ENCODE measurements at places on chromosomes 2 and 18.

DNA sequence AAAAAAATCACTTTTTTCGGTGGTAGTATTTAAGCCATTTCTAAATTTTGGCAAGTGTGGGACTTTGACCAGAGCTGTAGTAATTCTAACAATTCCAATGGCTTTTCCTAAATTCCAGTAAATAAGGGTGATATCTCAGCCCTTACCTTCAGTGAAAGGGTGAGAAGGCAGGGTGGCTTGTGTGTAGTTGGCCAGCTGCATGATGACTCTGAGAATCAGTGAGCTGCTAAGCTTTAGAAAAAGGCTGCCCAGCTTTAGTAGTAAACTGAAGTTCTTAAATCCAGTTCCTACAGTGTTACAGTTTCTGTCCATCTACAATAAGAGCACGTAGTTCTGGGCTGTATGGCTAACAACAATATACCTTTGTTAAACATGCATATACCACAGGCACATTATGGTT, 42.0 kb downstream of the OXER1 start:
- no peak overlapping the region for H3K27ac ChIP-seq
- H3K4me1 ChIP-seq, result no peaks in the 10 kb centered on the region
- DNase-seq, result no peak
- H3K27me3 ChIP-seq, result no peaks in the 10 kb centered on the region
- no peak overlapping the region for H3K4me3 ChIP-seq

DNA sequence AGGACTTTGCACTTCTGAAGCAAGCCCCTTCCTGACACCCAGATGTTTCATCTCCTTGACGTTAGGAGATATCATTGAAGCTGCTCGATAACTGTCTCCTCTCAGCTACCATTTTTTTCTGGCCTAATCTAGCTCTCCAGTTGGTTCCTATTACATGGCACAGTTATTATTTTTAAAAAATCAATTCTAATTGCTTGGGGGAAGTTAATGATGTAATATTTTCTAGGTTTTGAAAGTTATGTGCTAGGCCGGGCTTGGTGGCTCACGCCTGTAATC, 22.5 kb upstream of the RAB31 start:
- DNase-seq, result no peak
- no peak overlapping the region for H3K27ac ChIP-seq
- H3K27me3 ChIP-seq, result no peaks in the 10 kb centered on the region
- no peaks in the 10 kb centered on the region for H3K36me3 ChIP-seq

DNA sequence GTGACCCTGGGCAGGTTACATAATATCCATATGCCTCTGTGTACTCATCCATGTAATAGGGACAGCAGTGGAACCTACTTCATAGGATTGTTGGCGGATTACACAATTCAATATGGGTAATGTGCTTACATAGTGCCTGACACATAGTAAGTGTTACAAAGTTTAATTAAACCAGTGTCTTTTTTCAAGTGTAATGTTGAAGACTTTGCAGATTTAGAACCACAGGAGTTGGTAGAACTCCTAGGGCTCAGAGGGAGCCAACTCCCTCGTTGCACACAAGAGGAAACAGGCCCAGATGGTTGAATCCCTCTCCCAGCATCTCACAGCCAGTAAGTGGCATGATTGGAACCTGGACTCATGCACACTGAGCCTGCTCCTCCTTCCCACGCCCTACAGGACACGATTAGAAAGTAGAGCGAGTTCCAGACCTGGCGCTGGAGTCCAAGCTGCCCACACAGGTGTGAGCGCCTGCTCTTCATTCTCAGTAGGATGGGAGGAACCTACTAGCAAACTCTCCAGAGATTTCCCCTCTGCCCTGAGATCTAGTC, 97.8 kb downstream of the VSNL1 start:
- no peak for DNase-seq
- H3K4me1 ChIP-seq, result no peaks in the 10 kb centered on the region
- no peak overlapping the region for H3K4me3 ChIP-seq
- H3K36me3 ChIP-seq, result no peaks in the 10 kb centered on the region
- H3K27ac ChIP-seq, result no peak overlapping the region
- no peaks in the 10 kb centered on the region for H3K27me3 ChIP-seq

DNA sequence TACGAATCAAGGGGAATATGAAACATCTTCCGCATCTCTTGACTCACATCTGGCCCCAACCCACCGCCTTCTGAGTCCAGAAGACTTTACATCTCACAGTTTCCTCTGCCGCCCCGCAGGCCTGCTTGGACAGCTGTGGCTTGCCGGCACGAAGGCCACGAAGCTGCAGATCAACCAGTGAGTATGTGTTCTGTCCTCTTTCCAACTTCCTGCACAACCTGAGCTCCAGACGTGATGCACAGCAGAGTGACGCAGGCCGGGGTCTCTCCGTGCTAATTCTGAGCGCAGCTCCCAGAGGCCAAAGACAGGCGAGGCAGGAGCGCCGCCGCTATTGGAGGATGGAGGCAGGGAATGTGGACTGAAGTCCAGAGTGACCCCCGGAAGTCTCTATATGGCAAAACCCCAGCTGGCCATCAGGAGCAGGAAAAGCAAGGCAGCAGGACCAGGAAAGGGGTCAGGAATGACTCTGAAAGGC, 93.5 kb downstream of the ZCCHC2 start:
- no peak overlapping the region for H3K27ac ChIP-seq
- H3K4me3 ChIP-seq, result no peak overlapping the region
- H3K36me3 ChIP-seq, result no peaks in the 10 kb centered on the region
- no peak for DNase-seq
- H3K4me1 ChIP-seq, result no peaks in the 10 kb centered on the region

- H3K36me3 ChIP-seq, result no peaks in the 10 kb centered on the region
- DNase-seq, result no peak
- H3K27me3 ChIP-seq, result no peaks in the 10 kb centered on the region
- no peak overlapping the region for H3K27ac ChIP-seq
These were observed 65.3 kb upstream of the FOXI3 start for GRCh38 chr2:88517759-88518201.

DNA sequence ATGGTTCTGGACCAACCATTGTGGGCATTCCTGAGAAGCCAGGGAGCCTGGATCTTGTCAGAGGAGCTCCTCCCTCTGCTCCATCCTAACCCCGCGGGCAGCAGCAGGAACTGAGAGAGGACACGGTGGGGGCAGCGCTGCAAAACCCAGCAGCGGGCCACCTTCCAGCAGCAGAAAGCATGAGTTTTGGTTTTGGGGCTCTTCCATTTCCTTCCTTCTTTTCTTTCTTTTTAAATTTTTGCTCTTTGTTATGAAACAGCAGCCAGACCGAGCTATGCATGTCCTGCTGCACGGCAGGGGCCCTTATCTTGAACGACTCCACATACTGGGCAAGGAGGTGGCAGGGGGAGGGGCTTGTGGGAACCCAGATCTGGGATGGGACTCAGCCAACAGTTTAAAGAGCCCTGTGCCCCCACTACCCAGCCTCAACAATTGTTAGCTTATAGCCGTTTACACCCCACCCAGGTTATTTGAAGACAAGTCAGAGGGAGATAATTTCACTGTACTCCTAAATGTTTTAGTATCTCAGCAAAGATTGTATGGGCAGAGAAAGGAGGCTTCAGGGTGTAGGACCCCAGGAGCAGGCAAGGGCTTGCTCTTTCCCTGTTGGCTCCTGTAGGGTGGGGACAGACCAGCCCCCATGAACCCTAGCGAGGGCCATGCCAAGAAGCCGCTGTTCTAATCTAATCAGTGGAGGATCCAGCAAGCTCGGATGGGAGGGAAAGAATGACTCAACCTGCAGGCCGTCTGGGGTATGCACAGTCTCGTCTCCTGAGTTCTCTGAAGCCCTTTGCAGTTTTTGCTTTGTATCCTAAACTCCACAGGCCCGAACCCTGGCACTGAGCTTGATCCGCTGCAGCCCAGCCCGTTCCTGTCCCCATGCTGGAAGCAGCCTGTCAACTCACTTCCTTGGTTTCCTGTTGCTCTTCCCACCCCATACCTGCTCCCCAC, 75.3 kb downstream of the LRRFIP1 start:
- DNase-seq, result no peak
- H3K36me3 ChIP-seq, result no peaks in the 10 kb centered on the region
- no peaks in the 10 kb centered on the region for H3K27me3 ChIP-seq
- H3K27ac ChIP-seq, result peak overlapping the region; percentile 64
- peaks cover 36% of the 10 kb centered on the region for H3K4me1 ChIP-seq

GRCh38 chr2:197159661-197160211, 150.8 kb downstream of the ANKRD44 start:
- no peak for DNase-seq
- H3K27me3 ChIP-seq, result no peaks in the 10 kb centered on the region
- H3K36me3 ChIP-seq, result no peaks in the 10 kb centered on the region

- H3K27me3 ChIP-seq, result no peaks in the 10 kb centered on the region
- no peak overlapping the region for H3K27ac ChIP-seq
- no peak for DNase-seq
- no peaks in the 10 kb centered on the region for H3K4me1 ChIP-seq
- H3K36me3 ChIP-seq, result no peaks in the 10 kb centered on the region
- no peak overlapping the region for H3K4me3 ChIP-seq
These were observed 11.2 kb downstream of the CWC22 start for GRCh38 chr2:179995741-179996515.

- H3K36me3 ChIP-seq, result no peaks in the 10 kb centered on the region
- no peaks in the 10 kb centered on the region for H3K4me1 ChIP-seq
- no peak overlapping the region for H3K4me3 ChIP-seq
- H3K27me3 ChIP-seq, result no peaks in the 10 kb centered on the region
- no peak for DNase-seq
- no peak overlapping the region for H3K27ac ChIP-seq
These were observed 164.4 kb downstream of the TMEFF2 start for GRCh38 chr2:192030289-192030688.

GRCh38 chr2:209681201-209681735, 90.4 kb upstream of the UNC80 start:
- DNase-seq, result no peak
- H3K4me1 ChIP-seq, result no peaks in the 10 kb centered on the region
- H3K27ac ChIP-seq, result no peak overlapping the region
- no peaks in the 10 kb centered on the region for H3K27me3 ChIP-seq
- no peak overlapping the region for H3K4me3 ChIP-seq

- H3K4me3 ChIP-seq, result no peak overlapping the region
- H3K27me3 ChIP-seq, result no peaks in the 10 kb centered on the region
- DNase-seq, result no peak
- no peaks in the 10 kb centered on the region for H3K36me3 ChIP-seq
These were observed 112.5 kb downstream of the ATL2 start for GRCh38 chr2:38264396-38265221.

GRCh38 chr18:52582516-52582915, 242.5 kb downstream of the DCC start:
- no peaks in the 10 kb centered on the region for H3K36me3 ChIP-seq
- no peak overlapping the region for H3K4me3 ChIP-seq
- no peak for DNase-seq
- no peaks in the 10 kb centered on the region for H3K27me3 ChIP-seq
- H3K4me1 ChIP-seq, result no peaks in the 10 kb centered on the region
- no peak overlapping the region for H3K27ac ChIP-seq

DNA sequence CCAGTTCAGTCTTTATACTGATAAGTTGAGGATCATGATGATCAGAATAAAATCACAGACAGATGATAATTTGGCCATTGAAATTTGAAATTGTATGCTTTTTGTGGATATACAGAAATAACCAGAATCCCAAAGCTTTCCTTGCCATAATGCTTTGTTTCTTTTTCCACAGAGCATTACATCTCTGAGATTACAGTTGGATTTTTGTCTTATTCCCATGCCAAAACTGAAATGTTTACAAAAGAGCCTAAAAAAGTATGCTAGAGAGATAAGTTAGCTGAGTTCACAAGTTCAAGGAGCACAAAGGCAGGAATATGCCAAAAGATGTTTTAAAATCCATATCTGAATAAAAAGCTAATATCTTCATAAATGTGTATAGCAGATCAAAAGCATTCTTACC, 321.3 kb downstream of the PID1 start:
- H3K4me3 ChIP-seq, result no peak overlapping the region
- DNase-seq, result no peak
- H3K27me3 ChIP-seq, result no peaks in the 10 kb centered on the region
- H3K36me3 ChIP-seq, result no peaks in the 10 kb centered on the region

- no peak for DNase-seq
- H3K27ac ChIP-seq, result no peak overlapping the region
These were observed 142.1 kb downstream of the PTH2R start for GRCh38 chr2:208548700-208549099.

DNA sequence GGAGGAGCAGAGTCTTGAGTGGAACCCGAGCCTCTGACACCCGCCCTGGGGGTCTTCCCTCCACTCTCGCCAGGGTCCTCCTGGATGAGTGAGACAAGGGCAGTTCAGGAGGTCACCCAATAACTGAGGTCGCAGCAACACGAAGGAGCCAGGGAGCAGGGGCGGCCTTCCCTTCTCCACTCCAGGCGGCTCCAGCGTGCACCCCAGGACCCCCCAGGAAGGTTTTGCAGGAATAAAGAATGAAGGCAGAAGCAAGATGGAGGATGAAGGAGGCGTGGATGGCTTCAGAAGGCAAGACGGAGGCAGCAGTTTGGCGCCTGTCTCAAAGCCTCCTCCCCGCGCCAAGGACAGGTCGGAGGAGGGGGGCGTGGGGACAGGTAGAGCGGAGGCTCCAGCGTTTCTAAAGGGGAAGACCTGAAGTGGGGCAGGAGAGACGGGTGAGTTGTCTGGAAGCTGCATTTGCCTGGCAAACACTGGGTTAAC, 579 bp upstream of the ITM2C start:
- peak overlapping the region; percentile 55 for H3K4me3 ChIP-seq
- no peaks in the 10 kb centered on the region for H3K27me3 ChIP-seq
- DNase-seq, result no peak

GRCh38 chr18:3154214-3154613, 65.6 kb downstream of the MYOM1 start:
- H3K4me1 ChIP-seq, result no peaks in the 10 kb centered on the region
- H3K4me3 ChIP-seq, result no peak overlapping the region
- no peaks in the 10 kb centered on the region for H3K36me3 ChIP-seq
- DNase-seq, result no peak
- no peaks in the 10 kb centered on the region for H3K27me3 ChIP-seq
- no peak overlapping the region for H3K27ac ChIP-seq

GRCh38 chr18:78511666-78512601, 467.7 kb upstream of the SALL3 start:
- H3K27ac ChIP-seq, result no peak overlapping the region
- H3K36me3 ChIP-seq, result no peaks in the 10 kb centered on the region
- H3K27me3 ChIP-seq, result no peaks in the 10 kb centered on the region
- no peaks in the 10 kb centered on the region for H3K4me1 ChIP-seq

DNA sequence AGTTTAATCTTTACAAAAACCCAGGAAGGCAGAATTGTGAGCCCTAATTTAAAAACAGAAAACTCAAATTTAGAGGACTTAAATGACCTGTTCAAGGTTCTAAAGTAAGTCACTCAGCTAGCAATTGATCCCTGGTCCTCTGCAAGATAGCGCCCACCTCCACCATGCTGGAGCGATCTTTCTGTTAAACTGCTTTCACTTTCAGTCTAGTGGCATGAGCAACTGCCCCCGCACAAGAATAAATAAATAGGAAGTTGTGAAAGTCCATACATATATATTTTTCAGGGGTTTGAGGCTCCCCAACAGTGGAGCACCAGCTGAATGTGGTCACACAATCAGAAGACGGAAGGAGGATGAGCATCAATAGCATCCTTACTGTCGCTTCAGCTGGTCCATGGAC, 217.9 kb downstream of the NAPG start:
- no peak overlapping the region for H3K4me3 ChIP-seq
- no peak overlapping the region for H3K27ac ChIP-seq
- H3K4me1 ChIP-seq, result no peaks in the 10 kb centered on the region
- no peaks in the 10 kb centered on the region for H3K36me3 ChIP-seq
- DNase-seq, result no peak

GRCh38 chr2:239910851-239911640, 114.1 kb downstream of the NDUFA10 start:
- DNase-seq, result no peak
- H3K36me3 ChIP-seq, result no peaks in the 10 kb centered on the region
- peaks cover 3% of the 10 kb centered on the region for H3K4me1 ChIP-seq
- no peak overlapping the region for H3K27ac ChIP-seq

- no peak overlapping the region for H3K27ac ChIP-seq
- DNase-seq, result peak; percentile 52
- H3K4me3 ChIP-seq, result no peak overlapping the region
- H3K27me3 ChIP-seq, result no peaks in the 10 kb centered on the region
- no peaks in the 10 kb centered on the region for H3K4me1 ChIP-seq
- no peaks in the 10 kb centered on the region for H3K36me3 ChIP-seq
These were observed 292.7 kb downstream of the BCL11A start for GRCh38 chr2:60260639-60261296.
